ENCODE measurements at places on chromosomes 4 and X.

GRCh38 chrX:7117587-7117986 lies 29.9 kb upstream of the STS start:
- no peak for DNase-seq

- peak; percentile 18 for DNase-seq
These were observed 1.6 kb upstream of the LIN54 start for GRCh38 chr4:83012200-83012686.

DNA sequence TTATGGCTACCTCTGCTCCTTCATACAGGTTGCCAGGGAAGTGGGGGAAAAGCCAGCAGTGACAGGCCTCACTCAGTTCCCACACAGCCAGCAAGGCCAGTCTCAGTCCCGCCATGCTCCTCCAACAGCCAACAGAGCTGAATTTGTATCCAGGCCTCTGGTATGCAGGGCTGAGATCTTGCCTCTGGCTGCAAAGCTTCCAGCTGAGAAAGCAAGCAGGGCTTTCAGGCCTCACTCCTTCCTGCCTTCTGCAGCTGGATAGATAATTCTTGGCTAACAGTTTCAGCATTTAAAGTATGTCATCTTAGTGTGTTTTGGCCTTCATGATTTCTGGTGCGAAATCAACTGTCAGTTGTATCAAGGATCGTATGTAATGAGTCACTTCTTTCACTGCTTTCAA lies 103.6 kb downstream of the GNL3L start:
- DNase-seq: no peak

DNA sequence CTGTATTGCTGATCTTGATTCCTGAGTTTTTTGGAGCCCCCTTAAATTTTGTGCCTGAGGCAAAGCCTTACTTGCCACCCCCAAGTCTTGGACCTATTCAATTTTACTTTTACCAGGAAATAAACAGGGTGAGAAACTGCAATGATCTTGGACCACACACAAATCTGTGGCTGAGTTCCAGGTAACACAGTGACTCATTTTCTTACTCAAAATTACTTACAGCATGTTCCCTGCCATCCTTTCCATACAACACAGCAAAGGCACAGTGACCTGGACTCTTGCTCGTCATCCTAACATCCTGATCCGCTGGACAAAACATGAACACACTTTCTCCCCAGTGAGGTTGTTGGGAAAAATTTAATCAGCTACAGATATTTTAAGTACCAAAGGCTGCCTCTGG lies 60.7 kb upstream of the S100G start:
- no peak for DNase-seq

GRCh38 chrX:49073601-49074575 lies at the start of gene PRAF2:
TSS of gene PRAF2 (minus strand) at chrX:49074002. CDS start at chrX:49073987, 15 bp downstream.
- peak; percentile 84 for DNase-seq

GRCh38 chrX:134885336-134886001 lies 105.3 kb upstream of the SMIM10 start:
- DNase-seq: no peak

DNA sequence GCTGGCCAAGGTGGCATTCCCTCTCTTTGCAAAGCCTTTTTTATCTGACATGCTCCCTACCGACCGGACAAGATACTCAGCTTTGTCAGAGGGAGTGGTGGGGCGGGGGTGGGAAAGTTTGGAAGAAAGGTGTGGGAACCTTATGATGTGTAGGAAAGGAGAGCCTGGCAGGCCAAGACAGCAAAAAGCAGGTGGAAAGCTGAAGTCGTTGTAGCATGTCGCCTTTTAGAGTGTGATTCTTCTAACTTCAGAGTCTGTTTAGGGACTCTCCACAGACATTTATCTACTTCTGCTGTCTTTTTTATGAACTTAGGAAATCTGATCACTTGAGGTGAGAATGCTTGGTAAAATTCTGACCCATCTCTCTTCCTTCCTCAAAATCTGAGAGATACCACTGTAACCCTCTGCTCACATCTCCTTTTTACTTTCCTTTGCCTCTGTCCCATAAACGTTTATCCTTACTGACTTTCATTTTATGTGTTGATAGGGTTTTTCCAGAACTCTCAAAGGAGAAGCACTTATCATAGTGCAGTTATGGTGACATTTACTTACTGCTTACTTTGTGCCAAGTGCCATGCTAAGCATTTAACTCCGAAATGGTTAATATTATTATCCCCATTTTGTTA lies 8.2 kb upstream of the RUFY3 start:
- no peak for DNase-seq

- no peak for DNase-seq
These were observed 194.7 kb downstream of the CPEB2 start for GRCh38 chr4:15197005-15197404.

DNA sequence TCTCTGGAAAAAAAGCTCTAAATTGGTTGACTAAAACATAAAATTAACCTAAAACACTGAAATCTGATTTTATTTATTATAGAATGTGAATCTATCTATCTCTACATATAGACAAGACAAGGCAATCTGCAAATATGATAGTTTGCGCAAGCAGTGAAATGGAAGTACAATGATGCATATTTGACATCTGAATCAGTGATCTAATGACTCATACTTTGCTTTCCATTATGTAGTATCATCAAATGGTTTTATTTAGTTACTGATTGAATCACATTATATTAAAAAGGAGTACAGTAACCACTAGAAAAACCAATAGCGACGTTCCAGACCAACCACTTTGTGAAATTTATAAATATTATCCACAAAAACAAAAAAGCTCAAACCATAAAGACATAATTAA lies 1969.3 kb downstream of the PCDH7 start:
- DNase-seq: no peak

DNA sequence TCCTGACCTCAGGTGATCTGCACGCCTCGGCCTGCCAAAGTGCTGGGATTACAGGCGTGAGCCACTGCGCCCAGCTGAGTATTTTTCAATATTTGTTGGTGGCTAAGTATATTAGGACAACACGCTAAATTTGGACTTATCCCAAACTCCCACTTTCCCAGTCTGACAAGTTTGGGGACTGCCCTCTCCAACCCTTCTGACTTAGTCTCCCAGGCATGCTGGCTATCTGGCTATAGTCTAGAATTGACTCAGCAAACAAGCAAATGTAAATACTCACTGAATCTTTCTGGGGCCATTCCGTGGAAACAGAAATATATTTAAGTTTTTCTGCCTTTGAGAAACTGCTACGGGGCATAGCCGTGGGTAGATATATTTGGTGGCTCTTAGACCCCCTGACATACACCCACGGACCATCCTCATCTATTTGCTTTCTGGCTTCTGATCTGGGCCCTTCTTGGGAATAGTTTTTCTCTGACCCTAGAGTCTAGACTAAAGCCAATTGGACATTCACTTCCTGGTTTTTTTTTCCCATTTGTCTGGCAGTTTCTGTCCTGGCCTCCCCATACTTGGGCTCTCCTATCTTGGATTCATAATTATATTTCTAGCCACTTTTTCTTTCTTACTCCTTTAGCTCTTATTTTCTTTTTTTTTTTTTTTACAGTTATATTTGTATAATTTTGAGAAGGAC lies 11.3 kb upstream of the DOCK11 start:
- DNase-seq: no peak

- DNase-seq: no peak
These were observed 2.4 kb downstream of the PCDH7 start for GRCh38 chr4:30722359-30723200.

DNA sequence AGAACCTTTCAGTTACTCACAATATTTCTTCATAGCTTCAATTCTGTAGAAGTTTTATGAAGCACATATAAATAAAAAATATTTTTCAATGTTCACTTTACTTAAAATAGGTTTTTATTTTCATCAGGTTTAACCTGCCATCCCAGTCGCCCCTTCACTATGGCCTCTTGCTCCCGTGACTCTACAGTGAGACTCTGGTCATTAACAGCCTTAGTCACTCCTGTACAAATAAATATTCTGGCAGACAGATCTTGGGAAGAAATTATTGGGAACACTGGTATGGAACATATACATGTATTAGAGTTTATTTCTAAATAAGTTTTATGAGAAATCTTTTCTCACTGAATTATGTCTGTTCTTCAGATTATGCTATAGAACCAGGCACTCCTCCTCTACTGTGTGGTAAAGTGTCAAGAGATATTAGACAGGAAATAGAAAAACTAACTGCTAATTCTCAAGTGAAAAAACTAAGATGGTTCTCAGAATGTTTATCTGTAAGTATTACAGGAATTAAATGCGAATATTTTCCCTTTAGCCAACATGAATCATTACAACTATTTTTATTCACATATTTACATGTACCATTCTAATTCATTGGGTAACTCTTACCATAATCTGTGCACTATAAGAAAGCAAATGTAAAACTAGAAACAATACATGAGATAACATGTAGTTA lies 45.6 kb downstream of the SPATA4 start:
- DNase-seq: no peak

DNA sequence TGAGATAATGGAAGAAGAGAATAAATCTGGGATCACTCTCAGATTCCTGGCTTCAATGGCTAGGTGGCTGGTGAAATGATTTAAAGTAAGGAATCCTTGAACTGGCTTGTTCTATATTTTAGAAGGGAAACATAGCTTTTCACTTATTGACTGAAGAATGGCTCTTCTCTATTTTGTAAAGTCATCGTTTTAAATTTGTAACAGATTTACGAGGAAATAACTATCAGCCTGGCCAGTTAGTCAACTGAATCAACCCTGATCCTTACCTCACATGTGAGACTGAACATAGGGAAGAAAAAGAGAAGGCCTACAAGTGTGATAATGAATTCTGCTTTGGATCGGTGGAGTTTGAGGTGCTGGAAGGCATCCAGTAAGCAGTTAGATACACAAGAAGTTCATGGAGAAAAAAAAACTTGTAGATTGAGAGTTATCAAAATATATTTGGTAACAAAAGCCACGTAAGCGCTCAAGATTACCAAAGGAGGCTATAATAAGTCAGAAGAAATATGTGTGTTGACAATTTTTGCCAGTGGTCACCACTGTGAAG lies 12.0 kb downstream of the AREG start:
- no peak for DNase-seq

DNA sequence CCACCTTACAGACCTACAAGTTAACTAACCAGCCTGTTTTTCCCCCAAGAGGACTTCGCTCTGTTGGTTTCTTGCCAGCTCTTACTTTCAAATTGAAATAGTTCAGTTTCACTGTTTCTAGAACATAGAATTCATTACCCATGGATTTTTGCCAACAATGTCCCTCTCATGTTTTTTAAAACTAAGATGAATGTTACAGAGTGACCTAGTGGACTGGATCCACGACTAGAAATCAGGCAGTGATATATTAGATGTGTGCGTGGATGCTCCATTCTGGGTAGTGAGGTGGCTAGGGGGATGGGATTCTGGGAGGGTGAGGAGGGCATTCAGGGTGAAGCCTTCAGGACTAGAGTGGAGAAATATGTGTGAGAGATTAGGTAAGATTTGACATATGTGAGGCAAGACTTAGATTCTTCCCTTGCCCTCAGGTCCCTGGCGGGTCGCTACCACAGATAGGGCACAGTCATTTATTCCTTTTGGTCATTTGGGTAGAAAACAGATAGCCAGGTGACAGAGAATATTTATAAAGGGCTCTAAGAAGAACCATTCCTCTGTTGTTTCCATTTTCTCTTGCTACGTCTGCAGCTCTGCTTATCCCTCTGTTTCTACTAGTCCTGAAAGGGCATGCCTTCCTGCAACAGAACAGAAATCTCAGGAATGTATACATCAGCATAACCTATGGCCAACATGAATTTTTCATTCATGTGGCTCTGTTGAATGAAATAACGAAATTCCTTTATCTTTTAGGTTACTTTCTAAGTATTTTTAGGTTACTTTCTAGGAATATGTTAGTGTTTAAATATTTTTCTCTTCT lies 15.4 kb upstream of the JADE1 start:
- no peak for DNase-seq

- DNase-seq: no peak
These were observed 19.6 kb downstream of the PTPN13 start for GRCh38 chr4:86613734-86614133.

DNA sequence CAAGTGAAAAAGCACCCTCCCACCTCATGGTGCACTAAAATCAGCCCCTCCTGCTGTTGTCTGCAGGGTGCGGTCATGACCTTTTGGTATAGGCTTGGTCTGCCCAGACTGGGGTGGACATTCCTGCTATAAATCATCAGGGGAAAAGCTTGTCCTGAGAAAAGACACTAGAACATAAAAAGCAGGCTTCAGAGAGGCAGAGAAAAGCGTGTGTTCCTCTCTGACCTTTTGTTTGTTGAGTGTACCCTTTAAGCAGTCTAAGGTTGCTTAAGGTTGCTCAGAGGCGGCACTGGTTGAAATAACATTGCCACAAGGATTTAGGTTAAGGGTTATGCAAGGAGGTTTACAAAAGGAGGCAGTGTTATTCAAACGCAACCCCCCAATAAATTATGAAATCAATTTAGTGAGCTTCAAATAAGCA lies 43.5 kb downstream of the CCDC158 start:
- DNase-seq: no peak

GRCh38 chr4:44988011-44988410 lies 261.7 kb upstream of the GNPDA2 start:
- DNase-seq: no peak

DNA sequence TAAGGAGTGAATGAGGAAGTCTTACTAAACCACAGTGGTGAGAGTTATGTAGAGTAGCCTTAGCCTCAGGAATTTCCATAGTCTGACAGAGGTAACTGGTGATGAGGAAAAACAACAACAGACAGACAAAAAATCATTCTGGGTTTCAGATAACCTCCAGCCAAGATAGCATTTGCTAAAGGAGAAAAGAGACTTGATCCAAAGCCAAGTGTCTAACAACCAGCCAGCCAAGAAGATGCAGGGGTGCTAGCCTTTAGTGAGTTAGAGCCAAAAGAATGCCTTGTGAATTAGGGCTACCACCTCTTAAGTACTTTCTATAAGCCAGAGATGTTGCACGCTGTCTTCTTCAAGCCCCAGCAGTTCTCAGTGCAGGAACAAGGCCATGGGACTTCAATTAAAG lies 478.0 kb upstream of the CPEB2 start:
- no peak for DNase-seq

GRCh38 chrX:41475591-41476241 lies 28.6 kb downstream of the NYX start:
- no peak for DNase-seq

DNA sequence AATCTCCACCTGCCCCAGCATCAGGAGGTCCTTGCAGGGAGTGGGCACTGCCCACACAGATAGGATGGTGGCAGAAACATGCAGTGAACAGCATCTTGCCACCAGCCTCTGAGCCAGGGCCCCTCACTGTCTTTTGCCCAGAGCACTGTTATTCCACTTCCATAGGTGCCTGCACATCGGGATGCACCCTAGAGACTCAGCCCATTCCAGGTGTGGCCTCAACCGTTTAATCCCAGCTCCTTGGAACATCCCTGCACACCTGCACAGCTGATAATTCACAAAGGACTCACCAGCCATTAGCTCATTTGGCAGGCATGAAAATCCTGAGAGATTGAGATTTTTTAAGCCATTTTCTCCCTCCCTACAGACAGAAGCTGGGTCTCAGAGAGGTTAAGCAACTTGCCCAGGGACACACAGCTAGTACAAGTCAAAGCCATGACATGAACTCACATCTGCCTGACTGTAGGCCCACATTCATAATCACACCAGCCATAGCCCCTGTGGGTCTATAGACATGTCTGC lies 116.3 kb downstream of the EFNB1 start:
- DNase-seq: no peak
